HFFc6 (cell line): ENCODE measurements at places on chromosomes 3 and 15. TPM values are rescaled to one million over a fixed set of nuclear protein-coding genes. Genes with fewer than 3 reads are reported as not detected.

GRCh38 chr3:78913711-78914110 lies 854.1 kb downstream of the ROBO1 start:
- no peak overlapping the region for H3K4me3 ChIP-seq
- H3K27ac ChIP-seq: no peak overlapping the region
- no peaks in the 10 kb centered on the region for H3K36me3 ChIP-seq
- no peak for DNase-seq

GRCh38 chr15:77607894-77608261 lies 24.8 kb downstream of the LINGO1 start:
- H3K36me3 ChIP-seq: no peaks in the 10 kb centered on the region
- H3K4me3 ChIP-seq: no peak overlapping the region
- H3K4me1 ChIP-seq: peaks cover 12% of the 10 kb centered on the region
- H3K27ac ChIP-seq: no peak overlapping the region
- DNase-seq: no peak

DNA sequence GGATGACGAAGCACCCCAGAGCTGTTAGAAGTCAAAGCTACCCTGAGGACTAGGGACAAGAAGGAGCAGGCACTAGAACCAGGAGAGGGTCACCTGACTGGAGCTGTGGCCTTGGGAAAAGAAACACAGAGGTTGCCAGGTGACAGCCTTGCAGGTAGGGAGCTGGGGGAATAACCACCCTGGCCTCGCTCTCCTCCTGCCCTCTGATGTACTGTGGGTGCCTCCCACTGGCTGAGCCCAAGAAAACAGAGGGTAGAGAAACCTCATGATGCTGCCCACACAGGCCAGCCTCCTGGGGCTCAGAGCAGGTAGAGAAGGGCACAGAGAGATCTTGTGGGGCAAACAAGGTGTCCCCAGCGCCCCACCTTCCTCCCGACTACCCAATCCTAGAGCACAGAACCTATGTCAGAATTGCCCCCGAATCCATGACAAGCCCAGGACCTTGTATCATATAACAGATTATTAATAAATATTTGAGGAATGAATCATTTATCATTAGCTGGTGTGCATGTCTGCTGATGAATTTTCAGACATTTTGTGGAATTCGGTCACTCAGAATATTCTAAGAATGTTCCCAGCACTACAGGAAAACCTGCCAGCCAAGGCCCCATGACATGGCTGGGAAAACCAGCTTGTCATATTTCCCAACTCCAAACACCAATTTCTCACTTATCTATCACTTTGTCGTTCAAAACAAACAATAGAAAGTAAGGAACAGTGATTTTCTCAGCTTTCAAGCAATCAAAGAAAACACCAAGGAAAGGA lies 59.8 kb upstream of the MEX3B start:
- peak; percentile 63 for DNase-seq
- no peaks in the 10 kb centered on the region for H3K36me3 ChIP-seq
- peaks cover 26% of the 10 kb centered on the region for H3K4me1 ChIP-seq
- peak overlapping the region; percentile 83 for H3K27ac ChIP-seq

DNA sequence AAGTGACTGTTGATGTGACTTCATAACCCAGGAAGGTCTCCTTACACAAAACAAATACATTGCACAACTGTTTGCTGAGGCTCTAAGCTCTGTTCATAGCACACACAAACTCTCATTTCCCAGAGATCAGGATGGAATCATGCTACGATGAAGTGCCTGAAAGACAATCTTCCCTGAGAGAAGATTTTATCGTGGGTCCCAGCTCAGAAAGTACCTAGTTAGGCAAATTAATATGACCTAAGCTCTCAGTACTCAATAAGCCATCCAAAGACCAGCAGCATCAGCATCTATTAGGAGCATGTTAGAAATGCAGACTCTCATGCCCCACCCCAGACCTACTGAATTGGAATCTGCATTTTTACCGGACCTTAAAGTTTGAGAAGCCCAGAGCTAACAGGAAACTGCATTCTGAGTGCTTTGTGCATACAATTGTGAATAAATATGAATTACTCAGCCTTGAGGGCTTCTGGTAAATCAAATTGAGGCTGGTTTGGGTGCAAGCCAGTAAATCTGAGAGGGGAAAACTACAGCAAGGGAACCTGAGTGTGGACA lies 161.5 kb upstream of the C2CD4B start:
- H3K4me3 ChIP-seq: no peak overlapping the region
- H3K27me3 ChIP-seq: peaks cover 19% of the 10 kb centered on the region
- peaks cover 12% of the 10 kb centered on the region for H3K4me1 ChIP-seq
- no peak overlapping the region for H3K27ac ChIP-seq
- DNase-seq: no peak
- H3K36me3 ChIP-seq: no peaks in the 10 kb centered on the region

TGM4 gene
- not detected in 3 replicates for total RNA-seq

ZBTB20 gene
- total RNA-seq: 7.8 to 12.3 TPM (median 10.6 TPM) in 3 replicates

FEZF2 gene
- total RNA-seq: not detected in 3 replicates

GRCh38 chr3:41579861-41580260 lies 380.6 kb downstream of the CTNNB1 start:
- H3K4me1 ChIP-seq: peaks cover 13% of the 10 kb centered on the region; the same call in 1 of the 2 replicates
- peaks cover 2% of the 10 kb centered on the region; the same call in 1 of the 2 replicates for H3K27me3 ChIP-seq
- no peak for DNase-seq
- H3K4me3 ChIP-seq: no peak overlapping the region
- no peaks in the 10 kb centered on the region for H3K36me3 ChIP-seq
- no peak overlapping the region for H3K27ac ChIP-seq

- H3K27me3 ChIP-seq: no peaks in the 10 kb centered on the region; the same call in 1 of the 2 replicates
- H3K36me3 ChIP-seq: no peaks in the 10 kb centered on the region
- peak within 1 kb of the TSS; percentile 45; the same call in 1 of the 2 replicates for H3K4me3 ChIP-seq
Observed at GRCh38 chr3:57544181-57545125, at the start of gene DNAH12. DNAH12 (minus strand) TSS chr3:57544344; CDS start chr3:57542870, 1,474 bp downstream.

DNA sequence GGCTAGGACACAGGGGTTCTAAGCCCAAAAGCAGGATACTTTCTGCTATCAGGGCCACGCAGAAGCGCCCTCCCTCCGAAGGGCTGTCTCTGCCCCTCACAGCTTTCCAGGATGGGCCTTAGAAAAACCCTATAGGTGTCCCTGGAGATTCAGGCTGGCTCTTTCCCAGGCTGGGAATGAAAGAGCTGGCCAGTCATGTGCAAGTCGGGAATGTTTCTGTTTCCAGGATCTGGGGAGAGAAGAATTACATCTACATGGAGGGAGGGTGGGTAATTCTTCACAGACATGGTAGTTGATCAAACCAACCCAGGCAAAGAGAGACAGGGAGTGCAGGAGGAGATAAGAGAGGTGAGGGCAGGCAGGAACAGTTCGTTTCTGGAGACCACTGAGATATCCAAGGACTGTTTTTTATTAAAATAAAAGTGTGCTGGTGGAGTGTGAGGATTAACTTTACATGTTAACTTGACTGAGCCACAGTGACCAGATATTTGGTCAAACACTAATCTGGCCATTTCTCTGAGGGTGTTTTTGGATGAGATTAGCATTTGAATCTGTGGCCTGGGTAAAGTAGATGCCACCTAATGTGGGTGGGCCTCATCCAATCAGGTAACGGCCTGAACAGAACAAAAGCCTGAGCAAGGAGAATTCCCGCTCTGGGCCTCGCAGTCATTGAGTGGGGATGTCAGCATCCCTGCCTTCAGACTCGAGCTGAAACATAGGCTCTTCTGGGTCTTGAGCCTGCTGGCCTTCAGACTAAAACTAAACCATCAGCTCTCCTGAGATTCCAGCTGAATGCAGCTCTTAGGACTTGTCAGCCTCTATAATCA lies 15.3 kb downstream of the NUP210 start:
- H3K36me3 ChIP-seq: no peaks in the 10 kb centered on the region
- no peak overlapping the region for H3K4me3 ChIP-seq
- H3K4me1 ChIP-seq: 0 out of 2 replicates have a peak, but pooled peaks cover 6% of the 10 kb centered on the region
- no peak overlapping the region for H3K27ac ChIP-seq
- H3K27me3 ChIP-seq: peaks cover 17% of the 10 kb centered on the region

DNA sequence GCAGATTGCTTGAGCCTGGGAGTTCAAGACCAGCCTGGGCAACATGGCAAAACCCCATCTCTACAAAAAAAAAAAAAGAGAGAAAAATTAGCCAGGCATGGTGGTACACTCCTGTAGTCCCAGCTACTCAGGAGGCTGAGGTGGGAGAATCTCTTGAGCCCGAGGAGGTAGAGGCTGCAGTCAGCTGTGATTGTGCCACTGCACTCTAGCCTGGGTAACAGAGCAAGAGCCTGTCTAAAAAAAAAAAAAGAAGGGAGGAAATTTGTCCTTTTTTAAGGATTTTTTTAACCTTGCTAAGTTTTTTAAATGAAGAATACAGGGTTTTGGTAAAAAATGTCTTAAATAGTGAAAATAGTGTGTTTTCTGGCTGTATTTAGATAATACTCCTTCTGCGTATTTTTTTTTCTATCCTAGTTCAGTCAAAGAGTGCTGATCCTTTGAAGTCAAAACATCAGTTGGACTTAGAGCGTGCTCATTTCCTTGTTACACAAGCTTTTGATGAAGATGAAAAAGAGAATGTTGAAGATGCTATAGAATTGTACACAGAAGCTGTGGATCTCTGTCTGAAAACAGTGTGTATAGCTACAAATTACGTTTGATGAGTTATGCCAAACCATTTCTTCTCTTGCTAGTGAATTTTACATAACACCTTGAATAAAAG lies 11.1 kb downstream of the CAPN7 start:
- no peak for DNase-seq
- H3K36me3 ChIP-seq: peaks cover 48% of the 10 kb centered on the region
- no peaks in the 10 kb centered on the region; the same call in 1 of the 2 replicates for H3K27me3 ChIP-seq
- no peaks in the 10 kb centered on the region; the same call in 1 of the 2 replicates for H3K4me1 ChIP-seq
- no peak overlapping the region for H3K27ac ChIP-seq
- H3K4me3 ChIP-seq: no peak overlapping the region

DAZL gene
- not detected in 3 replicates for total RNA-seq

DNA sequence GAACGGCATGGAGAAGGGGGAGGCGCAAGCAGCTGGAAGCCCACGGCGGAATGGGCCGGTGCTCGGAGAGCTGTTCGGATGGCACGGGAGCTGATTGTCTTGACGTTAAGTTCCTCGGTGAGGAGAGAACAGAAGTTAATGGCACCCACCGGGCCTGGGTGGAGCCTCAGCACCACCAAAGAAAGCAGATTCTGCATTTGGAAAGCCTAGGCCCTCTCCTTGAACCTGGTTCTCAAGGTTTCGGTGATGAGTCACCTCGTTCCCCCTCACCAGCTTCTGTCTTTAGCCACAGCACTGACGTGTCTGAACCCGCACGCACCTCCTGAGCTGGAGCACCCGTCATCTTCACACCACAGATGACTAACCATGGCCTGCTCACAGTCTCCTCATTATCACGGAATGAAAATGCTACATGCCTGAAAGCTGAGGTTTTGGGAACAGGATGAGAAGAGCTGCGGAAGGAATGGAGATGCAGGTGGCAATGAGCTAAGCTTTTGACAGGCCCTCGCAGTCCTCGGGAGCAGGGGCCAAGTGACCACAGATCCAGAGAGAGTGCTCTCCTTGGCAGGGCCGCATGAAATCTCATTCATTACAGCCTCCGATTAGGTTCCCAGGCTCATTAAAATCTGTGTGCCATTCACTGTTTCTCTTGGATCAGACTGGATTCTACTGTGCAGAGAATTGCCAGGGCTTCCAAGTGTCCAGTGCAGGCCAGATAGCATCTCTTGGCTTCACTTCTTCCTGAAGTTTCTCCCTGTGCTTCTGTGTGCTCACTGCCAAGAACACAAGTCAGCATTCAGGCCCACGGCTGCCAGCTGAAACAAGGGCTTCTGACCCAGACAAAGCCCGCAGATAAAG lies 96.3 kb upstream of the DLG1 start:
- H3K4me3 ChIP-seq: peak overlapping the region; percentile 67
- H3K36me3 ChIP-seq: no peaks in the 10 kb centered on the region
- peak; percentile 98 for DNase-seq
- peaks cover 47% of the 10 kb centered on the region for H3K27me3 ChIP-seq
- H3K27ac ChIP-seq: peak overlapping the region; percentile 89
